Left renal cortex interstitium (tissue), 4 donors: ENCODE measurements at places on chromosomes 6 and 20. TPM values are rescaled to one million over a fixed set of nuclear protein-coding genes. Genes with fewer than 3 reads are reported as not detected.

GRCh38 chr6:90434094-90434493 lies 137.5 kb upstream of the BACH2 start:
- DNase-seq: no peak

GRCh38 chr20:9119776-9120175 lies 50.9 kb downstream of the PLCB4 start:
- DNase-seq: no peak

- DNase-seq: no peak
These were observed 32.7 kb upstream of the SAMHD1 start for GRCh38 chr20:36984257-36984638.

DNA sequence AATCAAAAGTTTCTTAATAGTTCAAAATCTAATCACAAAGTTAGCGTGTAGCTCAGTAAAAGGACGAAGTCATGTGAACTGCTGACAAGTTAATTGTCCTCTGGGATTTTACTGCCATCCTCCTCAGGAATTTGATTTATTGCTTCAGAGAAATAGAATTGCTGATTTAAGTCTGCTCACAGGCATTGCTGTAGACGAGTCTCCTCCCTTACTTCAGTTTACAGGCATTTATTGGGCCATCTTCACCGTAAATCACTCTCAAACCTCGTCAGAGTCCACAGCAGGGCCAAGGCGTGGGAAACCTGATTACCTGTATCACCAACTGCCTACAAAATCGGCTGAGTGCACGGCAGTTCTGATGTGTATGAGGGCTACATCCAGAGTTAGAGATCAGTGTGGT lies 119.1 kb upstream of the PDE10A start:
- no peak for DNase-seq

DNA sequence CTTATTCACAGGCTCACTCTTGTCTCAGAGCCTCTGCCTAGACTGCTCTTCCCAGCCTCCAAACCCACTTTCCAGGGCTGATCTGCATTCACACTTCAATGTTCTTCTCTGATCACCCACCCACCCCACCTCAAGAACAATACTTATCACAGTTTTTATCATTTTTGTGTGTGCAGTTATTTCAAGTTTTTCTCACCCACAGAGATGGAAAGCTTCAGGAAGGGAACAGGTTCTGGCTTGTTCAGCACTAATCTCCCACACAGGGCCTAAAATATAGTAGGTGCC lies 160.9 kb downstream of the MRPL14 start:
- no peak for DNase-seq

The POLR1H gene
- polyA plus RNA-seq: 40.2 TPM

The MTFR2 gene
- 2.7 TPM for polyA plus RNA-seq
